ENCODE measurements at places on chromosomes 1 and 21.

GRCh38 chr1:182552527-182552926, 36.5 kb downstream of the RNASEL start:
- DNase-seq: no peak

DNA sequence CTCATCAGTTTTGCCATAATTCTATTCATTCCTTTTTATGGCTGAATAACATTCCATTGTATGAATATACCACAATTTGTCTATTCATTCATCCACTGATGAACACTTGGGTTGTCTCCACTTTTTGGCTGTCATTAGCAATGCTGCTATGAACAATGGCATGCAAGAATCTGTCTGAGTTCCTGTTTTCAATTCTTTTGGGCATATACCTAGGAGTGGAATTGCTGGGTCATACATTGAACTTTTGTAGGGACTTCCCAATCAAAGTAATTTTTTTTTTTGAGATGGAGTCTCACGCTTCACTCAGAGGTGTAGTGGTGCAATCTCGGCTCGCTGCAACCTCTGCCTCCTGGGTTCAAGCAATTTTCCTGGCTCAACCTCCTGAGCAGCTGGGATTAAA, 34.9 kb downstream of the AADACL4 start:
- no peak for DNase-seq

- no peak for DNase-seq
These were observed 9.8 kb downstream of the TNFRSF9 start for GRCh38 chr1:7930645-7931445.

DNA sequence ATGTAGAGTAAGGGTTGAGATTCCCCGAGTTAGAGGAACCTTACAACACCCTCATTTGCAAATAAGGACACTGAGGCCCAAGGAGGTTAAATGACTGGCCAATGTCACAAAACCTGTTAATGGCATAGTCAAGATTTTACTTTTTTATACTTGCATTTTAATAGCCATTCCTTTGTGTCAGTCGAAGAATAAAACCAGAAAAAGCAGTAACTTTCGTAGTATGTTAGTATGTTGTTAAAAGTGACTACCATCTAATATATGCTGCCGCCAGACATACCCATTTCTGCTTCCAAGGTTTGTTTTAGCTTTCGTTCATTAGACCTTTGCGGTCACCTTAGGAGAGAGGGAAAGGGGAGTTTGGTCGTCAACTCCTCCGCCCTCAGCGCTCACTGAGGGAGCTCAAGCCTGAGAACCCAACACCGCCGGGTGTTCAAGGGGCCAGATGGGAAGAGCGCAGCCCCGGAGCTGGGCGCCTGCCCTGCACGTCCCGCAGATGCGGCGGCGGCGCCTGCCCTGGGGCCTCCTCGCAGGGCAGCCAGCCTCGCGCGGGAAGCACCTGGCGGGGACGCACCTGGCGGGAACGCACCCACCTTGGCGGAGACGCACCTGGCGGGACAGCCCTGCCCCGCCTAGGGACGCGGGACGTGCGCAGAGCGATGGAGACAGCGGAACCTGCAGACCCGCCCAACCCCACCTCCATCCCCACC, 466 bp downstream of the VPS26C start:
- peak; percentile 14 for DNase-seq

- DNase-seq: no peak
These were observed 1.1 kb downstream of the IL10RB start for GRCh38 chr21:33267250-33267649.

- no peak for DNase-seq
These were observed 97.9 kb downstream of the TRIM11 start for GRCh38 chr1:228308628-228309325.

- DNase-seq: peak; percentile 71
These were observed 46.9 kb downstream of the HLX start for GRCh38 chr1:220926146-220926545.

GRCh38 chr1:167819849-167820683, 93.9 kb downstream of the ADCY10 start:
- peak; percentile 90 for DNase-seq

DNA sequence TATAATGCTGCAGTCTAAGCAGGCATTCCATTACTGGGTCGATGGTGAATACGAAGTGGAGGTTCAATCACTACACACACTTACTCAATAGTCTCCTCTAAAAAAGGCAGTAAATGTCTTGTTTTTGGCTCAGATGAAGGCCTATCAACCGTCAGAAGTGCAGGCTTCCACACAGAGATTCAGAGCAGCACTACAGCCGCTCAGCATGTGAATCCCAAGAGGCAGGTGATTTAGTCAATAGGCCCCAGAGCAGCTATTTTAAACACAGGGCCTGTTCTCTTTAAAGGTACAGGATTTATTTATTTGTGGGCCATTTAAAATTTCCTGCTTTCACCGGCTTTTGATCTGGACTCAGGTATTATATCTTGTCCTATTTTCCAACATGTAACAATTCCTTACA, 293.7 kb downstream of the RGS7 start:
- no peak for DNase-seq
